ENCODE measurements at places on chromosomes 5 and 9. TPM values are rescaled to one million over a fixed set of nuclear protein-coding genes. Genes with fewer than 3 reads are reported as not detected.

LVRN gene
- 1.3 TPM for total RNA-seq

FUT7 gene
- not detected for total RNA-seq

ZDHHC21 gene
- 24.2 TPM for total RNA-seq

TMEM252 gene
- total RNA-seq: not detected

MCIDAS gene
- total RNA-seq: not detected

MAMDC4 gene
- total RNA-seq: 1.5 TPM

SPACA9 gene
- total RNA-seq: 1.6 TPM
